CD4-positive, alpha-beta T cell (primary cell): ENCODE measurements at places on chromosomes 5 and 9.
A peak's percentile ranks its signal among the peaks of the same experiment; 100 is the strongest.

DNA sequence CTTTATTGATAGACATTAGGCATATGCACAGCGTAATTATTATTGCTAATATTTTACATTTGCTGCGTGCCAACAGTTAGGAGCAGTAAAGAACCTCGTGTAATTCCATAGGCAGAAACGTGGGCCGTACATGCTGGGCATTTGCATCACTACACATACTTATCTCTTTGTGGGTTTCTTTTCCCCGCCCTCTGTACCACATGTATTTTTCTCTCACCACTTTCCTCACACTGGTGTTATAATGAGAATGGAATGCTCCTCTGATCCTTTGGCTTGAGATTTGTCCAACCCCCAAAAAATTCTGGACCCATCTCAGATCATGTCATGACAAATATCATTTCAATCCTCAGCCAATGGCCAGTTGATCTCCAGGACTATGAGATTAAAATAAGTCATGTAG, 1952.6 kb upstream of the WWC1 start:
- DNase-seq = no peak

DNA sequence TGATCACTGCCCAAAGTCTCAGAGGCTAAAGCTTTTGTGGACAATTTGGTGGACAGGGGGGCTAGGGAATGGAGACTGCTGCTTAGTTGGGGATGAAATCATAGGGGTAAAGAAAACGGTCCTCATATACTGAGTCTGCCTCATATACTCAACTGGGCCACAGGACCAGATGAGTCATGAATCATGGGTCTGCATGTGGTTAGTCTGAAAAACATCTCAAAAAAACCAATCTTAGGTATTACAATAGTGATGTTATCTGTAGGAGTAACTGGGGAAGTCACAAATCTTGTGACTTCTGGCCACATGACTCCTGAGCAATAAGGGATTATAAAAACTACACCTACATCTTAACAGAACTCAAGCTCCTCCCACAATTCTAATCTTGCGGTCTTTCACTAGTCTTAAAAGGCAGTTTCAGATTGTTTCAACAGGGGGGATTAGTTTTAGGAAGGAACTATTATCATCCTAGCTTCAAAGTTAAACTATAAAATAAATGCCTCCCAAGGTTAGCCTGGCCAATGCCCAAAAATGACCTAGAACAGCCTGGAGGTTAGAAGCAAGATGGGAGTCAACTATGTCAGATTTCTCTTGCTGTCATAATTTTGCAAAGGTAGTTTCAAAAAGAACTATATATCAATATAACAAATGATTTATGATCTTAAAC, 17.5 kb downstream of the TMEM161B start:
- no peak for DNase-seq

DNA sequence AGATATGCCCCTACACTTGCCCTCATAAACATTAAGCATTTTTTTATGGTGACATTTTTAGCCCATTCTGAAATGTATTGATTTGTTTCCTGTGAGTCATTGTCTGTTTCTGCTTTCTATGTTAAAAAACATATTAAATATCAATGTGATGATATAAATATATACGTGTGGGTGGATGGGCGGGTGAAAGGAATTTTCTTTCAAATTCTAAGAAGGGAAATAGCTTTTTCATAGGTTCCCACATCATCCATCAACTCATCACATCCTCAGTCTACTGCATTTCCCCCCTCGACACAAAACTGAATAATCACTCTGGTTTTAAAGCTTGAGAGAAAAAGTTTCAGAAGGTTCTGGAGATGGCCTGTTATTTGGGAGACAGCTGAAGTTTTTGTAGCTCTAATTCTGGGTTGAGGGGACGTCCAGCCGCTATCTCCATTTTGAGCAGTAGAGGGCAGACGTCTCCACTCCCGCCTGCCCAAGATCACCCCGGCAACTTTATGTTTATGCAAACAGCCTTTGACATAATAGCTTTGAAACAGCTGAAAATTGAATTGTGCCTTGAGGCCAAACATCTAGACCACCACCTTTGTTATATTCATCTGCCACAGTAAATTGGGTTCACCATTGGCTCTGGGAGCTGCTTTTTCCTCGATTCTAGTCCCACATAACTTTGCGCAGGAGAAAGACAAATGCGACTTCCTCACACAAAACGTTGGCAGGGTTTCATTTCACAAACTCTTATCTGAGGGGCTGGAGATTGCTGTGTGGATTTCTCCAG, 216.2 kb upstream of the CLINT1 start:
- DNase-seq = peak; percentile 69

- no peak for DNase-seq
These were observed 1.3 kb downstream of the SEC16A start for GRCh38 chr9:136481558-136481957.

- DNase-seq = peak; percentile 43
These were observed 194.0 kb downstream of the EFNA5 start for GRCh38 chr5:107476783-107477182.

DNA sequence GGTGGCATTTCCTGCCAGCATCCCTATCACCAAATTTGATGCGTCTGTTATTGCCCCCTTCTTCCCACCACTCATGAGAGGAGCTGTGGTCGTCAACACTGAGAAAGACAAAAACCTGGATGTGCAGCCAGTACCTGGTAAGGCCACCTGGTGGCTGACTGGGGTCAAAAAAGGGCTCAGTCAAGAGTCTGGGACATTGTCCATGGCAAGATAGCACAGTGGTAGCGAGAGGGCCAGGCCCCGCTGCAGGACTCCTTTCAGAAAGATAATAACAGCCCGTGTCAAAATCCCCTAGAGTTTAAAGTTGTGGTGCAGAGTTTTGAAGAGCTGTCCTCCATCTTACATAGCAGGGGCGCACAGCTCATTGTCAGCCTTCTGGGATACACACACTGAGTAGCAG, 40.8 kb downstream of the CSF1R start:
- DNase-seq = no peak

- DNase-seq = no peak
These were observed 195.9 kb downstream of the SLIT3 start for GRCh38 chr5:169104937-169105494.

- no peak for DNase-seq
These were observed 5.9 kb downstream of the TRPM3 start for GRCh38 chr9:71115448-71115975.

DNA sequence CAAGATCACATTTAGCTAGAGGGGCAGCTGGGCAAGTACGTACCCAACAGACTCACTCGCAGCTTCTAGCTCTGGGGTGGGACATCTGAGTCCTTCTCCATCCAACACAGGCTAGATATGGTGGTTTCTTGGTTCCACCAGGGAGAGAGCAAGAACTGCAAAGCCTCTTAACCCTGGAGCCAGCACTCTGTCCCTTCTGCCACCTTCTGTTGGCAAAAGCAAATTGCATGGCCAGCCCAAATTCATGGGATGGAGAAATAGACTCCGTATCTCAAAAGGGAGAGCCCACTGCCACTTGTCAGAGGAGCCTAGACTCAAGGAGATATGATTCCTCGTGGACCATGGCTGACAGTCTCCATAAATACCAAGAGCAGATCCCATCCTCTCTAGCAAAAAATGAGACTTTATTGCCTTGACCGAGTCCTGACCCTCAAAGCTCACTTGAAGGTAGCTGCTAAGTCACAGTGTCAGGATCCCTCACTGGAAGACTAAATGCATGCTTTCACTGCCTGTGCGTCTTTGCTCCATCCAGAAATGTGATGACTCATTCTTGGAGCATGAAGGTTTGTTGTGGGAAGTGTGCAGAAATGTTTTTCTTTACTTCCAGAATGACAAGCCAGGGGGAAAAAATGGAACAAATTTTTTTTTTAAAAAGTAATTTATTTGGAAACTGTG, 28.8 kb upstream of the ROR2 start:
- no peak for DNase-seq

DNA sequence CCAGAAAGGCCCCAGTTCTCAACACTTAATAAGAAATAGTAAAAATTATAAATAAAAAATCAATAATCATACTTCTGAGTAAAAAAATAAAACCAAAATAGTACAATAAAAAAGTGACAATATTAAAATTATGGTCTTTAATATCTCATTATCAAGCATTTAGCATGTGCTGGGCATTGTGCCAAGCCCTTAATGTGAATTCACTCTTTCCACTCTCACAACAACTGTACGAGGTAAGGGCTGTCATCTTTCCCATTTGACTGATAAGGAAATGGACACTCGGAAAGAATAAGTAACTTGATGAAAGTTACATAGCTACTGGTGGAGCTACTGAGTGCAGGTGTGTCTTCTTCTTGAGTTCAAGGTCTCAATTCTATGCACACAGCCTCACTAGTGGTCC, 43.6 kb downstream of the SEC61B start:
- no peak for DNase-seq

- DNase-seq = no peak
These were observed 43.2 kb downstream of the RFK start for GRCh38 chr9:76351006-76351405.

GRCh38 chr9:79574136-79574535, 2.4 kb downstream of the TLE4 start:
- DNase-seq = no peak

GRCh38 chr5:135183464-135183863, 149.4 kb upstream of the PITX1 start:
- no peak for DNase-seq

DNA sequence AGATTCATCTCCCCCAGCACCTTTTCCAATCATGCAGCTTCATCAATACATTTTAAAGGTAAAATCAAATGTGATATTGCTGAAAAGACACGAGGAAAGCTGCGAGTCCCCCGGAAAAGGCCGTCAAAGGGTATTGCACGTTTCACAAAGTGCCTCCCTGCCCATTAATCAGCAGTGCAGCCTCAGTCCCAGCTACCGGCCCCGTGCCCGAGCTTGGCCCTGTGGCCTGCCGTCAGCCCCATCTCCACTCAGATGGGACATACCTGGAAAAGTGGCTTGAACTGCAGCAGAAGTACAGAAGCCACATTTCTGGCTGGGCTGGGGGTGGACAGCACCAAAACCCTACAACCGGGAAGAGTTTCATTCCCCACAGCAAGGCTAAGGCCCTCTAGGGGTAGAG, 39.9 kb upstream of the EQTN start:
- no peak for DNase-seq

DNA sequence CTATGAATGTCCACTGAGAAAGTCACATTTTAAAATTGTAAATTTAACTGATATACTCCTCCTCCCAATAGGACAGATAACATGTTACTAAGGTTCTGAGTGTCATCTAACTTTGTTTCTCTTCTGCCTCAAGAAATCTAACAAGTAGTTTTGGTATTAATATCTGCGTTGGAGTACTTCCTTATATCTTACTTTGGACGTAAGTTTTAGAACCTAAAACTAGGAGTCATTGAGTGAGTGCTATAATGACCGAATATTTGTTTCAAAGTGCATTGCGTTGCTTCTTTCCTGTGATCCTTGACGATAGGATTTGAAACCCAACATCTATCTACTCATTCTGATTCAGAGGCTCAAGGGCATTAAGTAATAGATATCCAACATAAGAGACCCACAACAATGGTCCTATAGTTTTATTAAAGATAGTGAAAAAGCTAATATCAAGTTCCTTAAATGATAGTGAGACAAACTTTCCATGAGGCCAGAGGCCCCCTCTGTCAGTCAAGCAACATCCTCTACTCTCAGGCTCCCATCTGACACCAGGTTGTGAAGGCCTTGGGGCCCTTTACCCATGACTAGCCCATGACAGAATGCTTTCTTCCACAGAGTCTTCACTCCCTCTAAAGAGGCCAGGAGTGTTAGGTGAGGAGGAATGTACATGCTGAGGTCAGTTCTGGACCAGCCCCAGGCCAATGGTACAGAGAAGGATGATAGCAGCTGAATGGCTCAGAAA, 45.3 kb upstream of the MAP3K1 start:
- no peak for DNase-seq

DNA sequence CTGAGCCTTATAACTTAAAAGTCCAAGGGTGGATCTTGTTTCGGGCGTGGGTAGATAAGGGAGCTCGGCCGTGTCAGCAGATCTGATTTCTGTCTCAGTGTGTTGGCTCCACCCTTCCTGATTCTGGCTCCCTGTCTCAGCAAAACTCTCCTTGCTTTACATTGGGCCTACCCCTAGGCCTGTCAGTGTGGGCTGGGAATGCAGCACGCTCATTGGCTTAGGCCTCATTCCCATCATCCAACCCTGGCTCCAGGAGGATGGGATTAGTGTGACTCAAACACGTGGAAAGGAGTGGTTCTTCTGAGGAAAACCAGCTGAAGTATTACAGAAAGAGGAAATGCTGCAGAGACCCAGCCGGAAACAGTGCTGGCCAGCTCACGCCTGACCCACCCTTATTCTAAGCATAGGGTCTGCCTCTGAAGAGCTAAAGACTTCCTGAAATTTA, 59.9 kb downstream of the ZFAND5 start:
- no peak for DNase-seq

DNA sequence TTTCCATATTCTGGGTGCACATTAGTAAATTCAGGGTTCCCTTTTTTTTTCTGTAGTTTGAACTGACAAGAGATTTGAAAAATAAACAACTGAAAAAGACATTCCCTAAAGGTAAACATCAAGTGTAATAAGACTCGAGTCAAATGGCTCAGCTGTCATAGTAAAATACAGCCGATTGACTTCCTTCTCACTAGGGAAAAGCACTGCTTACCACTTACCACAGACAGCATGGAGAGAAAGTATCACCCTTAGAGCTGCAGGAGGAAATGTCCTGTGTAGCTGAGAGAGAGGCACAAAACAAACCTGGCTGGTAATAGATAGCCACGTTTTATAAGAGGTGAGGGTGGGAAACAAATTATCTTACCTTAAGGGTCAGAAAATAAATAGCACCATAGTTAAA, 12.1 kb upstream of the DMAC1 start:
- no peak for DNase-seq
